ENCODE measurements at places on chromosomes 16 and 17. TPM values are rescaled to one million over a fixed set of nuclear protein-coding genes. Genes with fewer than 3 reads are reported as not detected.

DNA sequence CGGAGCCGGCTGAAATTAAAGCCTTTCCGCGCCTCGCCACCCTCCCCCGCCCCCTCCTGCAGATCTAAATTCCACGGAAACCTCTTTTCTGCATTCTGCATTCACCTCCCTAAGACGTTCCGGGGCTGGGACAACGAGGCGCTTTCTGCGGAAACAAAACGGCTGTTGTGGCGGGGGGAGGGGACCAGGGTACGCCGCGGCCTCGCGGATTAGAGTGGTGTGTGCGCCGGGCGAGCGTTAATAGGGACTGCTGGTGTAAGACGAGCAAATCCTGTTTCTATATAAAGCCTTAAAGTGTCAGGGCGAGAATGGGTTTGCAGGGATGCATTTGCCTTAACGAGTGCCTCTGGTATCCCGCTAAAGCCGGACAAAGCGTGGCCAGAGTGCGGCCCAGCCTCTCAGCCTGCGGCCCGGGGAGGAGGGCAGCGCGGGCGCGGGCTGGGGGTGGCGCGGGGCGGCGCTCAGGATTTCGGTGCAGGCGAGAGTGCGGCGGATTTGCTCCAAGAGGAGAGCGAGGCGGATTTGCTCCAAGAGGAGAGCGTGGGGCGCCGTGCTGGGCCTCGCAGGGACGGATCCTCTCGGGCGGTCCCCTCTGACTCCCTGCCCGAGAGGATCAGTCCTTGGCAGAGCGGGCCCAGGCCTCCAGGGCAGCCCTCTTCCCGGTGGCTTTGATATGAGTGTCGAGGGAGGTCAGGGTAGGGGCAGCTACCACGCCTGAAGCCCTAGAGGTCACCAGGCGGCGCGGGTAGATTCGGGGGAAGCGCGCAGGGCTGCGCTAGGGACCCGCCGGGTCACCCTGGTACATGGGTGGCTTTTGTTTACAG, 5.1 kb downstream of the BAHCC1 start:
- peak overlapping the region; percentile 67 for H3K27ac ChIP-seq
- no peaks in the 10 kb centered on the region for H3K27me3 ChIP-seq
- DNase-seq: peak; percentile 67
- peaks cover 22% of the 10 kb centered on the region for H3K4me1 ChIP-seq
- H3K36me3 ChIP-seq: no peaks in the 10 kb centered on the region

GRCh38 chr17:49795372-49795771, 6.9 kb downstream of the KAT7 start:
- H3K27me3 ChIP-seq: no peaks in the 10 kb centered on the region
- no peak overlapping the region for H3K4me3 ChIP-seq
- peaks cover 16% of the 10 kb centered on the region for H3K36me3 ChIP-seq
- H3K4me1 ChIP-seq: no peaks in the 10 kb centered on the region
- H3K27ac ChIP-seq: no peak overlapping the region
- no peak for DNase-seq

GRCh38 chr17:44693609-44694008, 4.0 kb upstream of the CCDC43 start:
- no peaks in the 10 kb centered on the region for H3K36me3 ChIP-seq
- peaks cover 9% of the 10 kb centered on the region for H3K4me1 ChIP-seq
- no peak for DNase-seq
- H3K4me3 ChIP-seq: no peak overlapping the region
- no peaks in the 10 kb centered on the region for H3K27me3 ChIP-seq

DNA sequence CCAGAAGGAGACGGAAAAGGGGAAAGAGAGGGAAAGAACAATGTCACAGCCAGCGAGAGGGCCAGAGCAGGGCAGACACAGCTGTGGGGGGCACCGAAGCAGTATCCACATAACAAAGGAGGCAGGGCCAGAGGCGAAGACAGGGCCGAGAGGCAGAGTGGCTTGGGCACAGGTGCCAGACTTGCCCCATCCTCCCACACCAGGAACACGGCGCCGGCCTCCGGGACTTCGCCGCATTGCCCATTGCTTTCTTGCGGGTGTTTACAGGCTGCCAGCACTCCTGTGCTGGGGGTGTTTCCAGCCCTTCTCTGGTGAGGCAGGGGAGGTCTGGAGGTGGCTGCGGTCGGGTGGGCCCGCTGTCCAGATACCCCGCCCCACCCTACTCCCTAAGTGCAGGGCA, 78.0 kb downstream of the ENGASE start:
- H3K4me1 ChIP-seq: no peaks in the 10 kb centered on the region
- H3K4me3 ChIP-seq: no peak overlapping the region
- H3K36me3 ChIP-seq: no peaks in the 10 kb centered on the region
- no peak for DNase-seq
- H3K27ac ChIP-seq: no peak overlapping the region

GRCh38 chr16:26976873-26977272, 89.9 kb upstream of the C16orf82 start:
- no peak for DNase-seq
- H3K36me3 ChIP-seq: no peaks in the 10 kb centered on the region
- H3K4me1 ChIP-seq: no peaks in the 10 kb centered on the region

- H3K36me3 ChIP-seq: no peaks in the 10 kb centered on the region
- no peak overlapping the region for H3K4me3 ChIP-seq
- H3K4me1 ChIP-seq: peaks cover 12% of the 10 kb centered on the region
- DNase-seq: no peak
Measured at GRCh38 chr16:19136549-19137196, 22.9 kb downstream of the ITPRIPL2 start.

- peak overlapping the region; percentile 1 for H3K27ac ChIP-seq
- H3K4me1 ChIP-seq: peaks cover 6% of the 10 kb centered on the region
- peaks cover 7% of the 10 kb centered on the region for H3K36me3 ChIP-seq
- peak overlapping the region; percentile 41 for H3K4me3 ChIP-seq
- DNase-seq: peak; percentile 73
Measured at GRCh38 chr17:49851387-49852291, 3.8 kb upstream of the TAC4 start.

GRCh38 chr16:48542020-48542473, 67.9 kb downstream of the N4BP1 start:
- peak; percentile 49 for DNase-seq
- no peak overlapping the region for H3K27ac ChIP-seq
- H3K4me3 ChIP-seq: no peak overlapping the region
- H3K36me3 ChIP-seq: peaks cover 15% of the 10 kb centered on the region
- H3K27me3 ChIP-seq: no peaks in the 10 kb centered on the region

- H3K4me1 ChIP-seq: peaks cover 4% of the 10 kb centered on the region
- no peak for DNase-seq
- H3K27me3 ChIP-seq: no peaks in the 10 kb centered on the region
- H3K4me3 ChIP-seq: no peak overlapping the region
- no peak overlapping the region for H3K27ac ChIP-seq
Measured at GRCh38 chr17:27390540-27390939, 65.7 kb upstream of the KSR1 start.

- no peak overlapping the region for H3K4me3 ChIP-seq
- peaks cover 15% of the 10 kb centered on the region for H3K4me1 ChIP-seq
Measured at GRCh38 chr17:64491034-64491860, 5.6 kb downstream of the POLG2 start.

DNA sequence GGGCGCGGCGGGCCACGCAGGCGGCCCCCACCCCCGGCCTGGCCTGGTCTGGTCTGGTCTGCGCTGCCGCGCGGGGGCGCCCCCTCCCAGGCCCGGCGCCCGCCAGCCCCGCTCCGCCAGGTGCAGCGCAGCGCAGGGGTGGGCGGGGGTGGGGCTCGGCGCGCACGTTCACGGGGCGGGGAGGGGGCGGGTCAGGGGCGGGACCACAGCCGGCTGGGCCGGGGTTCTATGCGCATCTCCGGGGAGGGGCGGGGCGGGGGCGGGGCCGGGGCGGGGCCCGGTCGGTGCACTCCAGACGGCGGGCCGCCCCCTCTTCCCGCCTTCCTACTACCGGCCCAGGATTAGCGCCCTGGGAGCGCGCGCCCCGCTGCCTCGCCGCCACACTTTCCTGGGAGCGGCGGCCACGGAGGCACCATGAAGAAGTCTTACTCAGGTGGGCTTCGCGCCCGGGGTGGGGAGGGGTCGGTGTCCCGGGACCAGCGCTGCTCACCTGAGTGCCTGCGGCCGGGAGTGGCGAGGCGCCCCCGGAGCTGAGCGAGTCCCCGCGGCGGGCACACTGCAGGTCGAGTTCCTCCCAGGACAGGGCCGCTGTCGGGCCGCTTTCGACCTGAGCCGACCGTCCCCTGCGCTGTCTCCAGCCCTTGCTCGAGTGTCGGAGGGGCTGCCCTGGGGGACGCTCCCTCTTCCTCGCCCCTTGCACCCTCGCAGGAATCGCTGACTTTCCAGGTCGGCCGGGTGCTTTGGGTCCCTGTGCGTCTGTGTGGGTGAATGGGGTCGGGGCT, 140.5 kb downstream of the SEC14L1 start:
- DNase-seq: no peak
- H3K27me3 ChIP-seq: peaks cover 2% of the 10 kb centered on the region
- H3K27ac ChIP-seq: no peak overlapping the region
- H3K36me3 ChIP-seq: no peaks in the 10 kb centered on the region

DNA sequence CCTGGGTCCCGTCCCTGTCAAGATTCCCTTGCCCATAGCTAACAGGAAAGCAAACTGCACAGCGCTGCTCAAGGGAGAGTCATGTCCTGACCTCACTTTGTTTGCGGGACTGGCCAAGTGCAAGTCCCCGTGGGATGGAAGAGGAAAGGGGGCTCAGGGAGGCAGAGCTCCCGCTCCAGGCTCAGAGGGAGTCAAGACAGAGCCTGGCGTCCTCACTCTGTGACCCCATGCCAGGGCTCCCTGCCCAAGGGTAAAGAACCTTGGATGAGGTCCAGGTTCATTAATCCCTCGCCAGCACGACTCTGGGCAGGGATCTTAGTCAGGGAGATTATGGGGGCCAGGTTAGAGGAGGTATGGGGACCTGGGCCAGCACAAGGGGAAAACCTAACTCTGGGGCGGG, 51.5 kb upstream of the CBX4 start:
- DNase-seq: no peak
- H3K4me1 ChIP-seq: no peaks in the 10 kb centered on the region
- H3K27me3 ChIP-seq: peaks cover 6% of the 10 kb centered on the region
- H3K4me3 ChIP-seq: no peak overlapping the region
- H3K36me3 ChIP-seq: no peaks in the 10 kb centered on the region
- no peak overlapping the region for H3K27ac ChIP-seq

DNA sequence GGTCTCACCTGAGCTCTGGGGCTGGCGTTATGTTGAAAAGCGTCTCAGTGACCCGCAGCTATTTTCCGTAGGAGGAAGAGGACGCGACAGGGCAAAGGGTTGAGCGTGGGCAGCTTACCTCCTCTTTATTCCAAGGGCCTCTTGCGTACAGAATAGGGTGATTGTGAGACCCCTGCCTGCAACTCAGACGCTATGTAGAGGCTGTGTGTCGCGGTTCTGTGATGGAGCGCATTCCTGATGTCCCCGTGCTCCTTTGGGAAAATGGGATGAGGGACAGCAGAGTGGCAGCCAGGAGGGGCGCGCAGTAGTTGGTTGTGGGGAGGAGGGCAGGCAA, 531 bp upstream of the CDH8 start:
- no peaks in the 10 kb centered on the region for H3K4me1 ChIP-seq
- no peaks in the 10 kb centered on the region for H3K36me3 ChIP-seq
- peaks cover 2% of the 10 kb centered on the region for H3K27me3 ChIP-seq
- H3K27ac ChIP-seq: no peak overlapping the region
- no peak for DNase-seq

DNA sequence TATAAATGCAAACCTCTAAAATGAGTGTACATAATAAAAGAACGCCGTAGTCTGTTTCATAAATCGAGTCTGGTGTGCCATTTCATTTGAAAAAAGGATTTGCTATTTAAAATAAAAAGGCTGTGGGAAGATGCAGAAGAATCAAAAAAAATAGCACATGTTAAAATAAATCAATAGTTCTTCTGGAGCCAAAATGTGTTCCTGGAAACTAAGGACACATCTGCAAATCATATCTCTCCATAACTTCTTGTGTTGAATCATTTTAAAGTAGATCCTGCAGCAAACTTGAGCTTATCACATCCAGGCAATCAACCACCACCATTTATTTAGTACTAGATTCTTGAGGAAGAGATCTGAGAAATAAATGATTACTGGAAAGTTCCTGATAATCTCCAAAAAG, 29.0 kb downstream of the XPO6 start:
- DNase-seq: no peak
- peaks cover 22% of the 10 kb centered on the region for H3K4me1 ChIP-seq
- H3K27me3 ChIP-seq: no peaks in the 10 kb centered on the region
- peaks cover 2% of the 10 kb centered on the region for H3K36me3 ChIP-seq

DNA sequence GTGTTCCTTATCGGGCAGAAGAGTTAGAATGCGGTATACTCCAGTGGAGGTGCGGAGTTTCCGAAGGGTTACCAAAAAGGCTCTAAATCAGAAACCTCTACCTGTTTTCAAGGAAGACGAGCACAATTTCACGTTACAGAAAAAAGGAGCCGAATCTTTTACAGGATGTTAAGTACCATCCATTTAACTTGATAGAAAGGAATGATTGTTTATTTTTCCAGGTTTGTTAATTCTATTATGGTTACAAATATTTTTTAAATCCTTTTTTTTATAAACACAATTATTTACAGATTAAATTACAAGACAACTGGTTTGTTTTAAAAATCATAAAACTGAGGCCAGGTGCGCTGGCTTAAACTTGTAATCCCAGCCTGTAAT, 18.2 kb downstream of the ZNF213 start:
- peaks cover 15% of the 10 kb centered on the region for H3K4me1 ChIP-seq
- no peak overlapping the region for H3K4me3 ChIP-seq
- H3K36me3 ChIP-seq: no peaks in the 10 kb centered on the region
- H3K27me3 ChIP-seq: no peaks in the 10 kb centered on the region
- DNase-seq: no peak

GRCh38 chr16:74451951-74452758, 30.9 kb upstream of the CLEC18B start:
- peaks cover 47% of the 10 kb centered on the region for H3K4me1 ChIP-seq
- DNase-seq: peak; percentile 26
- peak overlapping the region; percentile 54 for H3K27ac ChIP-seq
- H3K4me3 ChIP-seq: no peak overlapping the region
- H3K36me3 ChIP-seq: no peaks in the 10 kb centered on the region

DNA sequence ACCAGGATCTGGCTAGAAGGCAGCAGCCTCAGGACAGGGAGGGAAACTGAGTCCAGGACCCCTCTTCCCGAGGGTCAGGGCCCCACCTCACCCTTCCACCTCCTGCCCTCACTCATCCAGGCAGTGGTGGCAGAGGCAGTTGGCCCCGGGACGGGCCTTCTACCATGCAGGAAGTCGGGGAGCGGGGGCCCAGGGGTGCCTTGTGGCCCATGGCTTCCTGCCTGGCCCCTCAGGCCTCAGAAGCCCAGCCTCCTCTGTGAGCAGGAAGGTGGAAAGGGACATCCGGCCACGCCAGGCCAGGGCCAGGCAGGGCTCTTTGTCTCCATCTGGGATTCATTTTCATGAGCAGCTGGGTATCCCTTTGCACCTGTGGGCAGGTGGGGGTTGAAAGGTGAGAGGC, 58.5 kb downstream of the BAHCC1 start:
- H3K27ac ChIP-seq: no peak overlapping the region
- peaks cover 19% of the 10 kb centered on the region for H3K4me1 ChIP-seq
- H3K4me3 ChIP-seq: no peak overlapping the region
- DNase-seq: no peak
- no peaks in the 10 kb centered on the region for H3K27me3 ChIP-seq

LAT gene
- 5.9 TPM for polyA plus RNA-seq

ITGAD gene
- not detected for polyA plus RNA-seq

TIMM22 gene
- 18.6 TPM for polyA plus RNA-seq

SPATA22 gene
- polyA plus RNA-seq: 4.3 TPM

SMIM36 gene
- polyA plus RNA-seq: not detected

MYO19 gene
- 92.8 TPM for polyA plus RNA-seq

KRTAP1-5 gene
- polyA plus RNA-seq: not detected

CYB5D1 gene
- polyA plus RNA-seq: 9.4 TPM

PCGF2 gene
- polyA plus RNA-seq: 39.8 TPM

KRT25 gene
- not detected for polyA plus RNA-seq

TBC1D3H gene
- polyA plus RNA-seq: not detected

CES1 gene
- not detected for polyA plus RNA-seq

NPIPB2 gene
- 8.7 TPM for polyA plus RNA-seq

SLC38A8 gene
- not detected for polyA plus RNA-seq
